ENCODE measurements at places on chromosomes 1 and 21. TPM values are rescaled to one million over a fixed set of nuclear protein-coding genes. Genes with fewer than 3 reads are reported as not detected.

The HYI gene
- 50.6 TPM for total RNA-seq

The FBXO44 gene
- 34.3 TPM for total RNA-seq

- no peak overlapping the region for H3K4me3 ChIP-seq
- no peak for DNase-seq
- H3K36me3 ChIP-seq: no peaks in the 10 kb centered on the region
- no peaks in the 10 kb centered on the region for H3K4me1 ChIP-seq
- H3K27me3 ChIP-seq: no peaks in the 10 kb centered on the region
Measured at GRCh38 chr21:45889961-45890360, 91.6 kb upstream of the COL6A1 start.

GRCh38 chr1:162191396-162192305, 122.2 kb downstream of the NOS1AP start:
- H3K36me3 ChIP-seq: no peaks in the 10 kb centered on the region
- no peak overlapping the region for H3K4me3 ChIP-seq

GRCh38 chr21:34154878-34155277, 81.5 kb downstream of the MRPS6 start:
- H3K27me3 ChIP-seq: no peaks in the 10 kb centered on the region
- H3K36me3 ChIP-seq: no peaks in the 10 kb centered on the region
- no peak for DNase-seq
- no peak overlapping the region for H3K4me3 ChIP-seq
- no peak overlapping the region for H3K27ac ChIP-seq
- H3K4me1 ChIP-seq: peaks cover 20% of the 10 kb centered on the region

GRCh38 chr1:31300193-31300592, 3.4 kb downstream of the ZCCHC17 start:
- H3K27ac ChIP-seq: no peak overlapping the region
- DNase-seq: no peak
- peaks cover 21% of the 10 kb centered on the region for H3K4me1 ChIP-seq
- H3K4me3 ChIP-seq: no peak overlapping the region
- no peaks in the 10 kb centered on the region for H3K36me3 ChIP-seq

DNA sequence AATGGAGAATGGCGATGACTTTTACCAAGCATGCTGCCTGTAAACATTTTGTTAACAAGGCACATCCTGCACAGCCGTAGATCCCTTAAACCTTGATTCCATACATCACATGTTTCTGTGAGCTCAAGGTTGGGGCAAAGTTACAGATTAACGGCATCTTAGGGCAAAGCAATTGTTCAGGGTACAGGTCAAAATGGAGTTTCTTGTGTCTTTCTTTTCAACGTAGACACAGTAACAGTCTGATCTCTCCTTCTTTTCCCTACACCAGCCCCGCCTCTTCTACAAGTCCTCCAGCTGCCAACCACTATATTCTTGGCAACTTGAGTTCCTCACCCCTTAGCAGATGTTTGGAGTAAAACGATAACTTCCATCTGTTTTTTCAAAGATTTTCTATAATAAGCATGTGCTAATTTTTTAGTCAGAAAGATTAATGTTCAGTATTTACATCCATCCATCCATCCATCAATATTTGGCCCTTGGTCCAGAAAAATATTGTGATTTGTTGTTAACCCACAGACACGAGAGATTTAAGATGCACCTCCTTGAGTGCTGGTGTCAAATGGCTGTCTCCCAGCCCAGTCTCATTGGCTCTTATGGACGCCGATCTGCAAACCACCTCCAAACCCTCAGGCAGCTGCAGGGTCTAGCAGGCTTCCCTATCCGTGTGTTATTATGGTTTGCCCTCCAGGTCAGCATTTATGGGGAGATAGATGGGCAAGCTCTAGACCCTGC, 3.8 kb downstream of the DNALI1 start:
- no peak for DNase-seq
- H3K36me3 ChIP-seq: peaks cover 9% of the 10 kb centered on the region
- no peak overlapping the region for H3K27ac ChIP-seq
- peaks cover 10% of the 10 kb centered on the region for H3K4me1 ChIP-seq
- no peaks in the 10 kb centered on the region for H3K27me3 ChIP-seq
- no peak overlapping the region for H3K4me3 ChIP-seq
